Endodermal cell (in vitro differentiated cells): ENCODE measurements at places on chromosomes 5 and 9. TPM values are rescaled to one million over a fixed set of nuclear protein-coding genes. Genes with fewer than 3 reads are reported as not detected.

Gene LIX1
- total RNA-seq: 0.11 and 0.15 TPM in 2 replicates

DNA sequence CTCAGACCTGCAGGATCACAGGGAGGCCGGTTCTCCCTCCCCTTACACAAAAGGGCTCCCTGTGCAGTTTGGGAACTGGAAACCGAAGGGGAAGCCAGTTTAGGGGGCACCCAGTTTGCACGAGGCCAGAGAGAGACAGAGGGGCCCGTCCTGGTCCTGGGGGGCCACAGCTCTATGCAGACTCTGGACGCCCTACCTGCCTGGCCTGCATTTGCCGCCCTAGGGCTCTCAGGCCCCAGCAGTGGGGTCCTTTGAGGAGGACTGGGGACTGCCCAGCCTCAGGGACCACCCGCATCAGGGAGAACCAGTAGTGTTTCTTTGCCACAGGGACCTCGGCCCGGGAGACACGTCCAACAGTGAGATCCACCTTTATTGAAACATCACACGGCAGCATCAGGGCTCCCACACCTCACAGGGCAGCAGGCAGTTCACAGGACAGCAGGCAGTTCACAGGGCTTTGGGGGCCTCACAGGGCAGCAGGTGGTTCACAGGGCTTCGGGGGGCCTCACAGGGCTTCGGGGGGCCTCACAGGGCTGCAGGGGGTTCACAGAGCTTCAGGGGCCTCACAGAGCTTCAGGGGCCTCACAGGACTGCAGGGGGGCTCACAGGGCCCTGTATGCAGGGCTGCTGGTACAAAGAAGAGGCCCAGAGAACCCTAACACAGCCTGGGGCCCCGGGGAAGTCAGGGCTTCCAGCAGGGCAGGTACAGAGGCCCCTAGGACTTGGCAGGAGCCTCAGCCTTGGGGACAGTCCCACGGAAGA is 648 bp upstream of the NSMF start:
- H3K4me3 ChIP-seq: no peak overlapping the region
- no peak for DNase-seq
- peaks cover under 1% of the 10 kb centered on the region for H3K4me1 ChIP-seq
- peaks cover 9% of the 10 kb centered on the region for H3K36me3 ChIP-seq
- no peak overlapping the region for H3K27ac ChIP-seq

DNA sequence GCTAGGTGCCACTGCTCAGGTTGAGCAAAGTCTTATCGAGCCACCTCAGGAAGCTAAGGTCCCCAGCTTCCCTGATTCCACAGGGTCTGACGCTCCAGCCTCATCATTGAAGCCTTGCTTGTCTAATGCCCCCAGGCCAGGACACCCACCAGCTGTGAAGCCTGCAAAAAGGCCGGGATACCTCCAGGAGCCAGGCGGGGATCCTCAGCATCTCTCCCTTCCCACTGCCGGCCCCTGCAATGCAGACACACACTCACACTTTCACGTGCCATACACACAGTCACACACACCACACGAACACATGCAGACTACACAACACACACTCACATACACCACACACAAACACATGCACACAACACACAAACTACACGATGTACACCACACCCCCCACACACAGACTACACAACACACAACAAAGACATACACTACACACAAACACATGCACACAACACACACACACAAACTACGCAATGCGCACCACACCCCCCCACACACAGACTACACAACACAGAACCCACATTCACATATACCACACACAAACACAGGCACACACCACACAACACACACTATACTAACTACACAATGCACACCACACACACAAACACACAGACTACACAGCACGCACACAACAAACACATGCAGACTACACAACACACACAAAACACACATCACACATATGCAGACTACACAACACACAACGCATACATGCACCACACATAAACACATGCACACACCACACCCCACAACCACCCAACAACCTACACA is 17.8 kb upstream of the S1PR3 start:
- H3K36me3 ChIP-seq: no peaks in the 10 kb centered on the region
- DNase-seq: peak; percentile 46
- H3K4me1 ChIP-seq: no peaks in the 10 kb centered on the region
- no peaks in the 10 kb centered on the region for H3K27me3 ChIP-seq
- H3K4me3 ChIP-seq: no peak overlapping the region

DNA sequence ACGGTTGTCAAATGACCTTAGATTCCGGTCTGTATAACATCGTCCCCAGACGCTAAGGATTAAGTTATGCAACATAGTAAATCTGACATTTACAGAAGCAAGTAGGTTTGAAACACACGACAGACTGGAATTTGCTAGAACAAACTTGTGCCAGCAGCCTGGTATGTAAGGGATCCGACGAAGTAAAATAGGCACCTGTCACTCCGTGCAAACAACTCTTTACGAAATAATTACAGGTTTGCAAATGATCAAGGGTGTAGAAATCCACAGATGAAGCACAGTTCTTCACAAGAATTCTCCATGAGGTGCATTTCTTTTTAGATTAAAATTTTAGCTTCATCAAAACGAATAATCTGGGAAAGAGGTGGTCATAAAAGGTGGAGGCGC is 508 bp downstream of the MOCS2 start:
- H3K36me3 ChIP-seq: peaks cover 10% of the 10 kb centered on the region
- no peak for DNase-seq
- H3K4me3 ChIP-seq: peak overlapping the region; percentile 82
- H3K4me1 ChIP-seq: peaks cover 3% of the 10 kb centered on the region
